ENCODE measurements at places on chromosomes 2 and 18. TPM values are rescaled to one million over a fixed set of nuclear protein-coding genes. Genes with fewer than 3 reads are reported as not detected.

TEKT4 gene
- polyA plus RNA-seq, result not detected

VWA3B gene
- polyA plus RNA-seq, result 1.1 TPM

GPR55 gene
- polyA plus RNA-seq, result 0.08 TPM

SPATA3 gene
- polyA plus RNA-seq, result not detected

OTOF gene
- 0.17 TPM for polyA plus RNA-seq

MBP gene
- 8,940 TPM for polyA plus RNA-seq

CNRIP1 gene
- polyA plus RNA-seq, result 32.8 TPM

PTH2R gene
- polyA plus RNA-seq, result 0.37 TPM

IFIH1 gene
- polyA plus RNA-seq, result 2.9 TPM

CXCR1 gene
- polyA plus RNA-seq, result 0.49 TPM

DSC2 gene
- 0.22 TPM for polyA plus RNA-seq

IKZF2 gene
- 1.3 TPM for polyA plus RNA-seq

FHOD3 gene
- 15.2 TPM for polyA plus RNA-seq

UGP2 gene
- 59.3 TPM for polyA plus RNA-seq

PLCL1 gene
- 5.7 TPM for polyA plus RNA-seq

CASP10 gene
- 1.1 TPM for polyA plus RNA-seq

SCYGR4 gene
- not detected for polyA plus RNA-seq

SCLY gene
- polyA plus RNA-seq, result 31.5 TPM

ASAP2 gene
- polyA plus RNA-seq, result 7.0 TPM

Measured in brain (organoid and tissue), 16 donors.